ENCODE measurements at places on chromosomes 6 and 20. TPM values are rescaled to one million over a fixed set of nuclear protein-coding genes. Genes with fewer than 3 reads are reported as not detected.

CLVS2 gene
- total RNA-seq = 1.3 TPM

PLA2G7 gene
- 0.26 TPM for total RNA-seq

SLC2A10 gene
- 12.7 TPM for total RNA-seq

BHLHE23 gene
- not detected for total RNA-seq

SLC17A3 gene
- total RNA-seq = not detected

RFX6 gene
- total RNA-seq = not detected

SIRPG gene
- total RNA-seq = not detected

MYBL2 gene
- 124 TPM for total RNA-seq

SAMD10 gene
- total RNA-seq = 8.0 TPM

LY6G6D gene
- not detected for total RNA-seq

HRH3 gene
- total RNA-seq = 0.86 TPM

ELOVL2 gene
- 13.8 TPM for total RNA-seq

CAP2 gene
- total RNA-seq = 24.3 TPM

CD40 gene
- total RNA-seq = 4.2 TPM

POPDC3 gene
- 0.86 TPM for total RNA-seq

DNA sequence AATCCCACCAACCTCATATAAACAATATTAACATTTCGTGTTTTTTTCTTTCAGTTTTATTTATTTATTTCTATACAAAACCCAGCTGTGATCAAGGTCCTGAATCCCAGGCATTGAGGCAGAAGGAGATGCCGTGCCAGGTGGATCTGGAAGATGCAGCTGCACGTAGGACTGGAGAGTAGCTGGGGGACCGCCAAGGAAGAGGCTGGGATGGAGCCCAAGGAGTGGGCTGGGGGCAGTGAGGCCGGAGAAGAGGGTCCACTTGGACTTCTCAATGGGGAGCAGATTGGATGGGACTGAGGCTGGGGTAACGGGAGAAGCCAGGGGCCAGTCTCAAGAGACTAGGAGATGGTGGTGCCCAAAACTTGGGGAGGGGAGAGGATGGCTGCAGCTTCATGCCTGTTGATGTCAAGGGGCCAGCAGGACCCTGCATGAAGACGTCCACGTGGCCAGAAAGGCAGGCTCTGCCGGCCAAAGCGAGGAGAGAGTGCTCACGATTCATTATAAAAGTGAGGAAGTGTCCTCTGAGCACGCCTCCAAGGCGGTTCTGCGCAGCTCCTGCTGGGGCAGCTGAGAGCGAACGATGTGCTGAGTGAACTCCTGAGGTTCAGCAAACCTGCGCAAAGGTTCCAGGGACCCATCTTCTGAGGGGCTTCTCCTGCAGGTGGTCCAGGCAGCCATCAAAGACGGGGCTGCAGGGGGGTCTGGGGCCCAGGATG, 110.3 kb downstream of the BMP7 start:
- DNase-seq = no peak

- DNase-seq = no peak
Measured at GRCh38 chr6:143782481-143782880, 60.7 kb upstream of the LTV1 start.

- no peak for DNase-seq
Measured at GRCh38 chr20:14478126-14478525, 140.7 kb upstream of the FLRT3 start.

GRCh38 chr6:134065706-134066105, 13.3 kb upstream of the SLC2A12 start:
- DNase-seq = no peak

- no peak for DNase-seq
Measured at GRCh38 chr20:733861-734260, 34.4 kb downstream of the SLC52A3 start.

- no peak for DNase-seq
Measured at GRCh38 chr20:8039042-8039441, 19.5 kb upstream of the TMX4 start.

DNA sequence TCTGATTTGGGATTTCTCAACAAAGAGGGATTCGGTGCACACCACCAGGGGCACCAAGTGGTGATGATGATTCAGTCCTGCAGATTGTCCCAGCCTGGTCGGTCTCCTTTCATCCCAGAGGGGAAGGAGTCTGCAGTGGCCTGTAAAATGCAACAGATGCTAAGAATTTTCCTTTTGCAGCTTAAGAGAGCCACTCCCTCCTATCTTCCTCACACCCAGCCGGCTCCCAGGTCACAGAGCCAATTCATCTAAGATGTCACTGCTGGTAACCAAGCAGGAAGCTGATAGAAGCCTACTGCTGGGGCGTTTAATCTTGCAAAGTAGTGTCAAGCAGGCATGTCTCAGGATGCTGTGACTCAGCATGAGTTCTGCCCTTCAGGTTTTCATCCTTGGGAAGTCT, 203.8 kb upstream of the LRFN2 start:
- DNase-seq = no peak

GRCh38 chr6:119961450-119961849, 611.9 kb upstream of the MAN1A1 start:
- no peak for DNase-seq

- no peak for DNase-seq
Measured at GRCh38 chr6:15265787-15266186, 19.9 kb downstream of the JARID2 start.

DNA sequence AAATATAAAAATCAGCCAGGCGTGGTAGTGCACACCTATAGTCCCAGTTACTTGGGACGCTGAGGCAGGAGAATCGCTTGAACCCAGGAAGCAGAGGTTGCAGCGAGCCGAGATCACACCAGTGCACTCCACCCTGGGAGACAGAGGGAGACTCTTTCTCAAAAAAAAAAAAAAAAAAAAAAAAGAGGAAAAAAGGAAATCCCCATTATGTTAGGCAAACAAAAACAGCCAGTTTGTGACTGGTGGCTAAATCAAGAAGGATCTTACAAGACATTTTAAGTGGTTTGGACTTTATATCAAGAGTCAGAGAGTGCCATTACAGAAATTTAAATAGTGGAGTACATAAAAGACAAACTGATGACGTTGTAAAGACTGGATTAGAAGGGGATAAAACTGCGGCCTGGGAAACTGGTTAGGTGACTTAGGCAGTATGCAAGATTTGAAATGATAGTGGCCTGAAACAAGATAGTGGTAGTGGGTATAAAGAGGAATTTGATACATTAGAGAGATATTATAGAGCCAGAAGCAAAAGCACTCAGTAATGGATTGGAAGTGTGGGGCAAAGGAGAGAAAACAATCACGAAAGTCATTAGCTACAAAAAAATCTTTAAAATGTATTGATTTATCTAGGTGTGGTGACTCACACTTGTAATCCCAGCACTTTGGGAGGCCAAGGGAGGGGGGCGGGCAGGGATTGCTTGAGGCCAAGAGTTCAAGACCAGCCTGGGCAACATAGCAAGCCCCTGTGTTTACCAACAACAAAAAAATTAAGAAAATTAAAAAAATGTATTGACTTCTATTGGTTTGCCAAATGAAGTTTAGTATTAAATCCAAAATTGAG, 1.7 kb upstream of the MYO6 start:
- no peak for DNase-seq

DNA sequence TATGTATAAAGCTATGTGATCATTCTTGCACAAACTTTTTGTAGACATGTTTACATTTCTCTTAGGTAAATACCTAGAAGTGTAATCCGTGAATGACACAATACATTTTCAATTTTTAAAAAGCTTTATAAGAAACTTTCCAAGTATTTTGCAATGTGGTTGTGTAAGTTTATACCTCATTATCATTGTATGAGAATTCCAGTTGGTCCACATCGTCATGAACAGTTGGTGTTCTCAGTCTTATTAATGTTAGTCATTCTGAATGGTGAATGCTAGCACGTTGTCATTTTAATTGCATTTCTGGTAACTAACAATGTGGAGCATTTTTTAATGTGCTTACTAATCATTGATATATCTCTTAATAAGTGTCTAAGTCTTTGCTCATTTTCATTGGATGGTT, 116.5 kb upstream of the F13A1 start:
- no peak for DNase-seq

- no peak for DNase-seq
Measured at GRCh38 chr6:157821342-157822033, 1.6 kb upstream of the SNX9 start.

GRCh38 chr6:151705993-151706733, 101.3 kb upstream of the ESR1 start:
- no peak for DNase-seq

DNA sequence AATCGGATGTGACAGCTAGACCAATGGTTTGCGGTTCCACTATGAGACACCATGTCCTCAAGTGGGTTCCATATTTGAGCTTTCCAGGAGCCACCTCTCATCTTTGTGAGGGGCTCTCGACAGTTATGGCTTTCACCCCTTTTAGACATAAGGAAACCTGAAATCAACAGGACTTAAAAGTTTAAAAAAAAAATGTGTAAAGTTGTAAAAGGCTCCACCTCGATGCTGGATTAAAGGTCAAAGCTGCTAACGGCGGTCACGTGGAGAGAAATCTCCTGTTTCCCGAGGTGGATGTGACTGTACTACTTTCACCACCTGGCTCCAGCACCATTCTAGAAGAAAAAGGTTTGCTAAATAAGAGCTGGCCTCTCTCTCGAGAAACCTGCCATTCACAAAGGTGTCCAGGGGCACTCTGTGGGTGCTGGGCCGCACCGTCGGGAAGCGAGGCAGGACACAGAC, 542 bp downstream of the ATP5F1E start:
- DNase-seq = no peak

DNA sequence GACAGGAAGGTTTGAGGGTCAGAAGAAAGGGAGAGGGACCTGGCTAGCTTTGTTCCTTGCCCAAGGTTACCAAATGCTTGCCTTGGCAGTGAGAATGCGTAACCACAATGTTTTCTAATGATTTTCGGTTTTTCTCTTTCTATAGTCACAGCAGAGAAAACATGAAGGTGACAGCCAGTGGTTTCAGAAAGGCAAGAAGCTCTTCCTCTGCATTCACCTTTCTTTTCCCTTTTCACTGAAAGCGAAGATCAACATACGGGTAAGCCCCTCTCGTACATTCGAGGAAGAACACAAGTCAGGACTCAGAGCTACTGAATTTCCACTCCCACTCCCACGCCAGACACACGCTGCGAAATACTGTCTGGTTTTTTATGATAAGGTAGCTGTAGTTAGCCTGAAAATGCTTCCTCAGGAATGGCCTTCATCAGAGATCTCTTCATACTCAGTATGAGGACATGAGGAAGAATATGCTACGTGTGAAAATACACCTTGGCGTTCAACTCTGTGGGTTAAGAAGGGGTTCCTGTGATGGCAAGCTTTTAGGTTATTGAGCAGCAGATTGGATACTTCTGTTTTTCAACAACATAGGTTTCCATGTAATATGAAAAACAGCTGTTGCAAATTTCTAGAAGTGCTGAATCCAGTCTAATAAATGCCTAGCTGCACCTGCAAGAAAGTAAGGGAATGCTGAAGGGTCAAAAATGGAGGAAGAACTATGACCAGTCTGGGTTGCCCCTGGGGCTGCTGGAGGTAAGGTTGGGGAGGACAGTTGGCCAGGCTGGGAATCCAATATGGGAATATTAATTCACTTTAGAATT, 7.4 kb upstream of the CD83 start:
- DNase-seq = no peak

DNA sequence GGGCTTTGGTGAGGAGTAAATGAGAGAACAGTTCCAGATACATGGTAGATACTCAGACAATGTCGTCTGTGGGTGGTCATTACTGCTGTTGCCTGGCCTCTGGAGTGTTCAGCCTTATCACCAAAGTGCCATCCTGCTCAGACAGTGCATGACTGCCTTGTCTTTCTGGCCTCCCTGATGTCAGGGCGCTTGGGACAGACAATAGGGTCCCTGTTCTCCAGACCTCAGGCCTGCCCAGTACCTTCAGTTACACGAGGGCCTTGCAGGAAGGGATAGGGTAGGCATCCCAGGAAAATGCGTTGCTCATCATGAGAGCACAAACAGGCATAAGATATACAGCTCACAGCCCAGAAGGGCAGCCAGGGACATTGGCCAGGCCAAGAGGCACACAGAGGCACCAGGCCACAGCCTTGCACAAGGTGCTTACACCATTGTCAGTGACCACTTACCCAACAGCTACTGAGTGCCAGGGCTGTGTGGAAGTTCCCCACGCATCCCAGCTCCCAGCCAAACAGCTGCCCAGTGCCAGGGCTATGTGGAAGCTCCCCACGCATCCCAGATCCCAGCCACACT, 27.4 kb downstream of the BPIFB1 start:
- no peak for DNase-seq

DNA sequence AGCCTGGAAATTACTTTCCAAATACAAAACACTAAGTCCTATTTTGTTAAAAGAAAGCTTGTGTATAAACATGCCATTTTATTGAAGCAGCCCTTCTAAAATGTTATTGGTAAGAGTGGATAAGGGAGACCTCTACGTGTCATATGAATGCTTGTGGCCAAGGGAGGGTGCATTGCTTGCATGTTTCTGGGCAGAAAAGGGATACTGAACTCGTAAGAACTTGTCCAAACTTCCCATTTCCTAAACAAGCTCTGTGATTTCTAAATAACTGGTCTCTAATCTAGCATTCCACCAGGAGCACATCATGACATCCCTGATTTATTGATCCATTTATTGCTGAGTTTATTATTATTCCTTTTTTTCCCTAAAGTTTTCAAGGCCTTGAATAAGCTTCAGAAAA, 474.1 kb downstream of the CD109 start:
- no peak for DNase-seq

DNA sequence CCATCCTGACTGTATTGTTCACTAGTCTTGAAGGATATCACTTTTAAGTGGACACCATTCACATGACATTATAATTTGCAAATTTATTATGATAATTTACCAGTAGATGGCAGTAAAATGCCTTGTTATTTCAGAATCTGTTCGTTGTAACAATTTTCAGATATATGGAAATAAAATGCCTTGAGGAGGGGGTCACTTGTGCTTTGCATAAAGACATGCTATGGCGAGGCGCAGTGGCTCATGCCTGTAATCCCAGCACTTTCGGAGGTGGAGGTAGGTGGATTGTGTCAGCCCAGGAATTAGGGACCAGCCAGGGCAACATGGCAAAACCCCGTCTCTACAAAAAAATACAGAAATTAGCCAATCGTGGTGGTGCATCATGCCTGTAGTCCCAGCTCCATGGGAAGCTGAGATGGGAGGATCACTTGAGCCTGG, 9.0 kb upstream of the NCOA6 start:
- no peak for DNase-seq

- no peak for DNase-seq
Measured at GRCh38 chr20:21391185-21391971, 5.9 kb downstream of the NKX2-4 start.

DNA sequence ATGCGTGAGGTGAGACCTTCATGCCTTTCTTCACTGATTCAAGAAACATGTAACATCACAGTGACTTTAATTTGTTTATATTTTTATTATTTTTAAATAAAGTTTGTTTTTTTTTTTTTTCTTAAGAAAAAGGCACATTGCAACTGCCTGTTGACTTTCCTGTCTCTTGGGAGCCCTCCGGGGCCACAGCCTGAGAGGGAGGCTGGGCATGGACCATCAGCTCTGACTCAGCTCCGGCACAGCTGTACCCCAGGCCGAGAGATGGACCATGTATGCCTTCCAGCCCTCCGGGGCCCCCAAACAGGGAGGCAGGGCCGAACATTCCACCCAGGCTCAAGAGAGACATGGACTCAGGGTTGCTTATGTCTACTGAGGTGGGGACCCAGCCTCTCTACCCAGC, 99.9 kb downstream of the NFATC2 start:
- DNase-seq = no peak

Measured in neural crest cell (in vitro differentiated cells).